ENCODE measurements at places on chromosomes 11 and 22. TPM values are rescaled to one million over a fixed set of nuclear protein-coding genes. Genes with fewer than 3 reads are reported as not detected.
A peak's percentile ranks its signal among the peaks of the same experiment; 100 is the strongest.

Gene IL17REL
- total RNA-seq, result not detected

Gene KMT2A
- 37.6 TPM for total RNA-seq

- H3K4me3 ChIP-seq, result no peak overlapping the region
- H3K36me3 ChIP-seq, result no peaks in the 10 kb centered on the region
- no peak for DNase-seq
- H3K27me3 ChIP-seq, result no peaks in the 10 kb centered on the region
- H3K27ac ChIP-seq, result no peak overlapping the region
These were observed 524.5 kb downstream of the NTM start for GRCh38 chr11:131894615-131895544.

GRCh38 chr11:62256281-62256680 is 13.7 kb upstream of the SCGB2A2 start:
- DNase-seq, result no peak
- no peaks in the 10 kb centered on the region for H3K36me3 ChIP-seq
- no peaks in the 10 kb centered on the region for H3K27me3 ChIP-seq
- no peaks in the 10 kb centered on the region for H3K4me1 ChIP-seq

- no peaks in the 10 kb centered on the region for H3K27me3 ChIP-seq
- H3K4me3 ChIP-seq, result no peak overlapping the region
- no peaks in the 10 kb centered on the region for H3K4me1 ChIP-seq
- H3K27ac ChIP-seq, result no peak overlapping the region
- DNase-seq, result no peak
These were observed 37.6 kb upstream of the BIRC3 start for GRCh38 chr11:102279641-102280170.

GRCh38 chr11:83265331-83265730 is 20.8 kb downstream of the CCDC90B start:
- DNase-seq, result no peak
- no peak overlapping the region for H3K4me3 ChIP-seq

Gene TP53I11
- 0.34 TPM for total RNA-seq

Gene RFPL2
- total RNA-seq, result not detected

- H3K4me3 ChIP-seq, result peak overlapping the region; percentile 43
- no peaks in the 10 kb centered on the region for H3K27me3 ChIP-seq
- DNase-seq, result peak; percentile 82
- peaks cover 69% of the 10 kb centered on the region for H3K4me1 ChIP-seq
These were observed 106.8 kb upstream of the CLMP start for GRCh38 chr11:123301696-123302400.

All from Karpas-422 (cell line).